ENCODE measurements at places on chromosomes 12 and 14.
A peak's percentile ranks its signal among the peaks of the same experiment; 100 is the strongest.

GRCh38 chr14:104115691-104116287, 22.6 kb upstream of the KIF26A start:
- no peak for DNase-seq

DNA sequence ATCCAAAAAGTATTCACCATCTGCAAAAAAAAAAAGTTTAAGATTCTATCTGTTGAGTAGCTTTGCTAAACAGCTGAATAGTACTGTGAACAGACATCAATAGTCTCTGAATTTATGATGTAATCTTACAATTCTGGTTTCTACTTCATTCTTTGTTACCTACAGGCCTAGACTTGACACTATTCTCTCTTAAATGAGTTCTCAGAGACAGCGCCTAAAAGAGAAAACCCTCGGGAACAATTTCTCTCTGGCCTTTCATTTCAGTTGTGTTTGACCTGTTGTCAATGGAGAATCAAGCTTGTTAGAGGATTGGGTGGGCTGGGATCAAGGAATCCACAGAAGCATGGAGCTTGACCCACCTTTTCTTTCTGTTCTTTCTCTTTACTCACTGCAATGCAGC, 5.9 kb upstream of the TWF1 start:
- DNase-seq: no peak

DNA sequence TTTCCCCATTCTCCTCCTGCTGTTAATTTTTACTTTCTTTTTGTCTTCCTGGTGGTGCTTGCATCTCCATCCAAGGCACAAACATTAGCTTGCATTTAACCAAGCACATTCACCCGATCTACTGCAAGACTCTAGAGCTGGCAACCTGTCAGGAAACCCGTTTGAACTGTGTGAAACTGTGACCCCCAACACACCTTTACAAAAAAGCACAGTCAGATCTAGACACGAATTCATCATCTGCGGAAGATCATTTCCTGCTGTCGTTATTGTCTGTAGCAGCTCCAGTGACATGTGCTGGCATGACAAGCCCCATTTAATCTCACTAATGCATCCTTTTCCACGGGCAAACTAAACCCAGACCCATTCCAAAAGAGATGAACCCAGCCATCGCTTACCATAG, 340.5 kb downstream of the VRK1 start:
- DNase-seq: no peak

GRCh38 chr12:24945039-24945438, 3.9 kb downstream of the BCAT1 start:
- DNase-seq: no peak

DNA sequence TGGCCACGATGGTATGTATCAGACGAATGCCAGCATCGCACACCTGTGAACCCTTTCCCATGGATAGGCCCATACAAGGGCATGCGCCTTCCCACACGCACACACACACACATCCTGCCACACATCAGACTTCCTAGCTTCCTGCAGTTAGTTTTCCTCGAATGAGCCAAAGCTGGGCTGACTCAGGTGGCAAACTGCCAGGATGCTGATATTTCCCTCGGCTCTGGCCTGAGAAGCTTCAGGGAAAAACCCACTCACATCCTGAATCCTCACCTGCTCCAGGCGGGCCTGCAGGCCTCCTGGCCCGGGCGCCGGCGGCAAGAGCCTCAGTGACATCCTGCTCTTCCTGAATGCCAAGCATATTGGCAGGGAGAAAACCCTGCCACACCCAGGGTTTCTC, 22.4 kb downstream of the CALM1 start:
- DNase-seq: no peak

DNA sequence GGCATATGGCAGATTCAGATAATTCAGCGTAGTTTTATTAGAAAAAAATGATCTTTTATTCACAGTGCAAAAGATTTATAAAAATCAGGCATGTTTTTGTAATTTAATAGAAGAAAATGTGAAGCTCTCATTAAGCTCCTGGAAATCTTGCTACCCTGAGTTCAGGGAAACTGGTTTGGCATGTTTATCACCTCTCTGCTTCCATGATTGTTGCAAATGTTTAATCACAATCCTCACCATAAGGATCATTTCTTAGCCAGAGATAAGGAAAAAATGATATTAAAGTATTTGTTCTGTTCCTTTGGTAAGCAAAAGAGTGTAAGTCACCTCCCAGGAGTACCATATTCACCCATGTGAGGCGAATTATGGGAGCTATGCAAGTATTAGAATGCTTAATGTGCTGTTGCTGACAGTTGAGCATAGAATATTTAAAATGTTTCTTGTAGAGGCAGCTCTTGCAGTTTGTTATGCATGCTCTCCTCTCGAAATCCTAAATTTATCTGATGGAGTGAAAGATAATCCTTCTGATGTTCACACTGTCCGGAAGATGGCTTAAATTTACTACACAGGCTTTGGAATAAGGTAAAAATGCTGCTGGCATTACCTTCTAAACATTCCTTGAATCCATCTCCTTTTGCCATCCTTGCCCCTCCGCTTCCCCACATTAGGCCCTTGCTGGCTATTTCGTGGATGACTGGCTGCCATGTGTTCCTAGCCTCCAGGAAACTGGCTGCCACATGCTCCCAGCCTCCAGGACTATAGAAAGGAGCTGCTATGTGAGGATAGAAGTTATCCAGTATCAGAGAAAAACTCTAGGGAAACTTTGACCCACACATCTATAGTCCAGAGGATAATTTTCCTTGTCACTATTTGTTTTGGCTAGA, 115.8 kb upstream of the CCDC198 start:
- no peak for DNase-seq

DNA sequence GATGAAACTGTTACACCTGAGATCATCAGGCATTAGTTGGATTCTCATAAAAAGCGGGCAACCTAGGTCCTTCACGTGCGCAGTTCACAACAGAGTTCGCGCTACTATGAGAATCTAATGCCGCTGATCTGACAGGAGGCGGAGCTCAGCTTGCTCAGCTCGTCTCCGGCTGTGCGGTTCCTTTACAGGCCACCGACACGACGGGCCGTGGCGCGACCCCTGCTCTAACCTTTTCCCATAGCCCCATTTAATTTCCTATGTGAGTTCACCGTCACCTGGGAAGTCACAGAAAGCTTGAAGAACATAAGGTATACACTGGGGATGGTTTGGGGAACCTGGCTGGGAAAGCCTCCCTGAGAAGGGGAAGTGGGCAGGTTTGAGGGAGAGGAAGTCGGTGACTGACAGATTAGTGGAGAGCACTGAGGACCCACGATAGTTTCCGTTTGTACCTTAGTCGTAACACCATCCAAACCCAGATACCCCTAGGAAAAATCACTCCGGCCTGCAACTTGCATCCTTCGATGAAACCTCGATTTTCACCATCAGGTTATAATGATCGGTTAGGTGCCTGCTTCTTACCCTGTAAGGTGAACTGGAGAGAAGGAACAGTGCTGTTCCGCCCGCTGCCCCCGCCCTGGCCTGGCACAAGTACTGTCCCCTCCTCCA, 2.8 kb upstream of the AAAS start:
- DNase-seq: peak; percentile 85

DNA sequence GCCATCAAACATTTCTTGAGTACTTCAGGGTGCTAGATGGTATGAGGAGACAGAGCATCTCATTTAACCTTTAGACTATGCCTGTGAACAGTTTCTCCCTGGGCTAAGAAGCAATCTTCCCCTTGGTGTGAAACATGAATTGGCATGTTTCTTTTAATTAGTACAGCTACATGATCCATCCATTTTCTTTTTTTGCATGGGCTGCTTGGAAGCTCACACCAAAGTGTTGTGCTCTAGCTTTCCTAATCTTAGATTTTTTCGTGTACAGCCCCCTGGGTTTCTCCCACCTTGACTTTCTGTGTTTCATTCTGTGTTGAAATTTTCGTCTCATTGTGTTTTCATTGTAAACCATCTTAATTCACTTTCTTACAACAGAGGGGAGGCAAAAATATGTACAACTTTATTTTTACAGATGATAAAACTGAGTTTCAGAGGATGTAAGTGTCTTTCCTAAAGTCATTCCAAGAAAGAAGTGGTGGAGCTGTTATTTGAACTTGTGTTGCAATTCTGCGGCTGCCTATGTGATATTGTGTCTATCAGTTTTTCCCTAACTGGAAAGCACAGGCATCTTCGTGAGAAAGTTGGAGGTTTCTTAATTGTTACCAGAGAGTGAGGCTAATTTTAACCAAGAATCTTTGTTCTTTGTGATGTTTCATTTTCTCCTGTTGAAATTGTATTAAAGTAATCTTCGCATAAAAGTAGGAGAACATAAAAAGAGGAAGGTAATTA, 64.5 kb downstream of the DAAM1 start:
- no peak for DNase-seq

- no peak for DNase-seq
Measured at GRCh38 chr12:32902287-32902997, 5.9 kb upstream of the PKP2 start.

GRCh38 chr14:51724650-51725049, 72.9 kb downstream of the FRMD6 start:
- no peak for DNase-seq

- no peak for DNase-seq
Measured at GRCh38 chr12:50642761-50643160, 121.1 kb upstream of the ATF1 start.

DNA sequence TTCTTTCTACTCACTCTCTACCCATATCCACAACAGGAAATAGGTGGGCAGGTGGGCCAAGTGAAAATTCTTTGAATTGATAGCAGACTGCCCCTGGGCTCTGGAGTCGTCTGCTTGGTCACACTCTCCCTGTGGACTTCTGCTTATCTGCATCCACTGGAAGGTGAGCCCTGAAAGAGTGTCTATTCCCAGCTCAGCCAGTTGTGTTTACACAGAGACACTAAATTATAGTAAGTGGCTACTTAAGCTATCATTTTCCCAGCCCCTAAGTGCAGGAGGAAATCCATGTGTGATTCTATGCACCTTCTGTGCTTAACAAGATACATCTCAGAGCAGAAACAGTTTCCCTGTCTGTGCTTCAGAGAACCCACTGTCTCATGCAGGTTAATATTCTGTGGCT, 338.4 kb downstream of the FUT8 start:
- DNase-seq: no peak

GRCh38 chr14:94780536-94781399, 10.9 kb upstream of the GSC start:
- DNase-seq: no peak

DNA sequence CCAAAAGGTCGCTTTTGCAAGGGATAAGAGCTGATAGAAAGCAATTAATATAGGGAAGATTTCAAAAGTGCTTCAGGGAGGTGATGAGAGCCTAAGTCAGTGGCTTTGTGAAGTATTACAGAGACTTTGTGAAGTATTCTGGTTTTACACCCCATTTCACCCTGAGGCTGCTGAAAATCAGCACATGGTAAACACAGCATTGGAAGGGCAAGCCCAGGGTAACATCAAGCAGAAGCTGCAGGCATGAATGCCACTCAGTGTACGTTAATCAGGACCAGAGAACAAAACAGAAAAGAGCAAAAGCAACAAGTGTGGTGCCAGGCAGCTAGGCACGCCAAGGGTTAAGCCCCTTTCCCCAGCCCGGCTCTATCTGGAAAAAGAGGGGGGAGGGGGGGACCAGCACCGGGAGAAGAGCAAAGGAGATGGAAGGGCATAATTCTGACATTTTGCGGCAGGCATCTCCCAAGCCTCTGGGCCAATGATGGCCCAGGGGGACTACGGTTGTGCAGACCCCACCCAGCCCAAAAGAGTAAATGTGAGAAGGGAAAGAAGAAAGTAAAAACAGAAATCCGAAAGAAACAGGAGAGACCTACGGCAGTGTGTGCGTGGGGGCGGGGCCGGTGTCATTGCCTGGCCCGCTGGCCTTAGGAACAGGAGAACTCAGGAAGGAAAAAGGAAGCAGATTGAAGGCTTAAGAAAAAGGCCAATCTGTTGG, 58.9 kb downstream of the DHRS2 start:
- no peak for DNase-seq

GRCh38 chr14:95218472-95219193, 61.3 kb upstream of the DICER1 start:
- DNase-seq: no peak

- DNase-seq: no peak
Measured at GRCh38 chr12:50918584-50919316, 33.6 kb upstream of the HIGD1C start.

DNA sequence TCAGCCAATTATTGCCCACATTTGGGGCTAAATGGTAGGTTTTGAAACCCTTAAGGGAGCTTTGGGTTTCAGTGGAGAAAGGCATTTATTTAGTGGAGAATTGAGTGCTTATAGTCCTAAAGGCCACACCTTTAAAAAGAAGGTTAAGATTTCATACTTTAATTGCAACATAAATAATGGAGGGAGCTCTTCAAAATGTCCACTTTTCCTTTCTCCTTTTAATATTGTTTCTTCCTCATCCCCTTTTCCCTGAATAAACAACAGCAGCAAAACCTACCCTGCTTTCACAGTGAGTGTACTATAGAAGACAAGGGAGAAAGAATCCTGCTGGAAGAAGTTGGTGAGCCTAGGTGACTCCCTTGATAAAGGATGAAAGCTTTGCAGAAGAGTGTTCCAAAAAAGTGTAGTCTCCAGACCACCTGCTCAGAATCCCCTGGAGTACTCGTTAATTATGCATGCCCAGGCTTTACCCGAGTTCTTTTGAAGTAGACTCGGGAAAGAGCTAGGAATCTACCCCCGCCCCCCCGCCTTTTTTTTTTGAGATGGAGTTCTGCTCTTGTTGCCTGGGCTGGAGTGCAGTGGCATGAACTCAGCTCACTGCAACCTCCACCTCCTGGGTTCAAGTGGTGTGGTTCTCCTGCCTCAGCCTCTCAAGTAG, 11.5 kb upstream of the EID3 start:
- DNase-seq: no peak

- DNase-seq: no peak
Measured at GRCh38 chr12:89883630-89884389, 175.2 kb upstream of the ATP2B1 start.

DNA sequence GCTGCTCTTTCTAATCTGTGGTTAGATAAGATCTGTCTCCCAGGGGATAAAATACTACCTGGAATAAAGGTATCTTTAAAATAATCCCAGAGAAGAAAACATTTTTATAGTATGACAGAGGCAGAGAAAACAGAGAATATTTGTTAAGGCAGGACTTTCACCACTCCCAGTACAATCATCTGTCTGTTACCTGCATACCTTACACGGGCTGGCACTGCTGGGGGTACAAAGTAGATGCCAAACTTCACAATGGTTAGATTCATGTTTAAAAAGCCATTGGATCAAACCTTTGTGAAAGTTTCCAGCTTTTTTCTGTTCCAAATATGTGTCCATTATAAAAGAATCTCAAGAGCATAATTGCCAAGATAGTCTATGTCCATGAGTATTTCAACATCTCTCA, 273.6 kb upstream of the BTG1 start:
- DNase-seq: no peak

DNA sequence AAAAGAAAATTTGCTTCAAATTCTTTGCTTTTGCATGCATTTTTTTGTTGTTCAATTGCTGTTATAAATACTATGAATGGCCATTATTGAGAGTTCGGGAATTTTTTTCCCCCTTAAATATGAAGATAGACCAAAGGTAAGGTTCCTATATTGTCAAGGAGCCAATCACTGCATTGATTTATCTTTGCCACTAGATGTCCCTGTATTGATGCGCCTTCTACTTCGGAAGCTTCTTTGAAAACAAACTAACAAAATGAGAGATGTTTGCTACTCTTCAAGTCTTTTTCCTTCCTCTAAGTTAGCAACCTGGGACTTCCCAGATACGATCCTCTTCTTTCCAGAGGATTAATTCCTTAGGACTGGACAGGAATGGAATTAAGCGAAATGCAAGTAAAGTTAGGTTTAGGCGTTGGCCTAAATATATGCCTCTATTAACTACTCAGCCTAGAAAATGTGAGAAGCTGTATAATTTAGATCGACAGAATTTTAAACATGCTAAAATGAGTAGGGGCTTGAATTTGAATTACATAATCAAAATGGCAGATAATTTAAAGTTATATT, 318.1 kb downstream of the AEBP2 start:
- DNase-seq: no peak
